Fibroblast of skin of left quadriceps (primary cell): ENCODE measurements at places on chromosomes 3 and 15.

GRCh38 chr3:194054540-194054939, 81.4 kb upstream of the HES1 start:
- no peak for DNase-seq

- no peak for DNase-seq
Observed at GRCh38 chr3:161230621-161231171, 9.6 kb downstream of the NMD3 start.

GRCh38 chr3:143839980-143840379, 8.3 kb downstream of the SLC9A9 start:
- no peak for DNase-seq

DNA sequence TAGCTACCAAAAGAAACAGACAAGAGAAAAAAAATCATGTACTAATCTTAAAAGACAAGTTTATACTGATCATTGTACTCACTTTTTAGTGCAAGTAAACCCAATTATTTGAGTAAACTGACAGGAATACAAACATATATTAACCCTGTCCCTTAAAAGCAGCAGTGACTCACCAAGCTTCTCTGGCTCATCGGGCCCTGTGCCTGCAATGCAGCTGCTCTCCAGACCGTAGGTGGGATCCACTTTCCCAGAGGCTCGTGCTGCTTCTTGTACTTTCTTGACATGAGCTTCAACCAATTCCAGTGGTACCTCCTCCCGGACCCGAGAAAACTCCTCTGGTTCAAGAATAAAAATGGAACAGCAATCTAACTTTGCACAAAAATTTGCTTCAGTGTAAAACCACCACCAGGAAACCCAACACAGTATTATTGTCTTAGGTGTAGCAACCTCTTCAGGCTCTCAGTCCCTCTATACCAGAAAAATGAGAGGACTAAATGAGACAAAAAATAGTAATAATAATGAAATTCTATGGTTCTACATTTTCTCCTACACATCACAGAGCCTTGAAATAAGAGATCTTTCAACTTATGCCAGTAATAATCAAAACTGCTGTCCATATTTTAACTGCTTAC, 82.6 kb upstream of the CSPG5 start:
- DNase-seq, result no peak

DNA sequence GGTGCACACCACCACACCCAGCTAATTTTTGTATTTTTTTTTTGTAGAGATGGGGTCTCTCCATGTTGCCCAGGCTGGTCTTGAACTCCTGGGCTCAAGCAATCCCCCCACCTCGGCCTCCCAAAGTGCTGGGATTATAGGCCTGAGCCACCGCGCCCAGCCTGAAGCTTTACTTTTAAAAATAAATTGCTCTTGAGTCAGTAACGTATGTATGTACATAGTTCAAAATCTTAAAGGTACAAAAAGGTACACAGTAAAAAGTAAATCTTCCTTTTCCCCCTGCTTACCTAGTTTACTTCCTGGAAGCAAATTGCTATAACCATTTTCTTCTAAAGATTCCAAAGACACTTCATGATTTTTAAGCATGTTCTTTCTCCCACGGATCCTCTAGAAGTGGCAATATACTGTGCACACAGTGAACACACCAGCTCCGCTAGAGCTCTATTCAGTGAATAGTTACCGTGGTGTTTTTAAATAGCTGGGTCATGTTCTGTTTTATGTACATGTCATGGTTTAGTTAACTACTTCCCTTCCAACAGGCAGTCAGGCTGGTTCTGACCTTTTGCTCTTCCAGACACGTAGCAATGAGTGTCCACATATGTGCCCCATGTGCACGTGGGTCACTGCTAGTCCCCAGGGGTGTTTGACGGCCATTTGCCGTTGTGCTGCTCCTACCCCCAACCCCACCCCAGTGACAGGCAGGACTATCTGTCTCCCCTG, 82.1 kb downstream of the EEFSEC start:
- no peak for DNase-seq

GRCh38 chr3:29978036-29978435, 628.4 kb upstream of the TGFBR2 start:
- DNase-seq, result no peak

GRCh38 chr3:128378631-128379347, 87.9 kb downstream of the DNAJB8 start:
- no peak for DNase-seq

- no peak for DNase-seq
Observed at GRCh38 chr3:106121491-106122289, 252.9 kb upstream of the CBLB start.

- DNase-seq, result peak; percentile 40
Observed at GRCh38 chr3:152524198-152525140, 255.7 kb downstream of the MBNL1 start.

DNA sequence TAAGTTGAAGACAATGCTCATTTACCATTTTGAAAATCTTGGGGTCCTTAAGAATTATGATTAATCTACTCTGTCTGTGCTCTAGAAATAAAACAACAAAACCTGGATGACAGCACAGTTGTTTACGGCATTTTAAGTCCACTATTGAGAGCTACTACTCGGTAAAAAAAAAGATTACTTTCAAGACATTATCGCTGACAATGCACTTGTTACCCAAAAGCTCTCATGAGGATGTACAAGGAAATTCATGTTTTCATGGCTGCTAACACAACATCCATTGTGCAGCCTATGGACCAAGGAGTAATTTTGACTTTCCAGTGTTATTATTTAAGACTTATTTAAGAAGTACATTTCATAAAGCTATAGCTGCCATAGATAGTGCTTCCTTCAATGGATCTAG, 221.3 kb downstream of the GRM7 start:
- no peak for DNase-seq
